ENCODE measurements at places on chromosomes 2 and 18.

DNA sequence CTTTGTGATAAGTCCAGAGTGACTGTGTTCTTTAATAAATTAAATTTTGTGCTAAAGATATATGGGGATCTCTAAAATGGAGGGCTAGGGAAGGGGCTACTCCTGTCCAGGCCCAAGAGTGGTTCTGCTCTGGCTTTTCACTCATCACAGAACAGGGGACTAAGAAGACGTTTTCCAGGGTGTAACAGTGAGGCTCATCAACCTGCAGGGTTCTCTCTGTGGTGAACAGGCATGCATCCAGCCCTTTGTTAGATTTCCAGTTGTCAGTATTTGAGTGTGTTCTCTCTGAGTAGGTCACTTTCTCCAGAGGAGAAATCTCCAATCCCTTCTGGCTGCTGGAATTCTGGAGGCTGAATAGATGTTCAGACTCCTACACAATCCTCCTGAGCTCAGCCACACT is 408.9 kb downstream of the PLCL1 start:
- DNase-seq, result no peak

DNA sequence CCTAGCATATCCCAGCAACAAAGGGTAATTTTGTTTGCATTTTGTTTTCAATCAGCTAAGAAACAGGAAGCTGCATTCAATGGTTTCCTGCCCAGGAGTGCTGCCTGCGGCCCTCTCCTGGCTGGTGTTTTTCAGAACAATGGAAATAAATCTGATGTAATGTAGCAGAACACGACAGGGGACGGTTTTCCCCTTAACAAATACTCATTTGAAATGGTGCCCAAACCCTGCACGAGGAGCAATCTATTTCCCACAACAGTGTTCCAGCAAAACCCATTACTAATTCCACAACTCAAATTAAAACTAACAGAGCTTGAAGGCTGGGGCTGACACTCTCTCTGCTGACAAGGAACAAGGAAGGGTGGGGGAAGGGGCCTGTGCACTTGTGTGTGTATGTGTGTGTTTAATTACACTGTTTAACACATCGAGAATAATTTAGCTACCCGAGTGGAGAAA is 8.7 kb downstream of the CAPN13 start:
- no peak for DNase-seq

DNA sequence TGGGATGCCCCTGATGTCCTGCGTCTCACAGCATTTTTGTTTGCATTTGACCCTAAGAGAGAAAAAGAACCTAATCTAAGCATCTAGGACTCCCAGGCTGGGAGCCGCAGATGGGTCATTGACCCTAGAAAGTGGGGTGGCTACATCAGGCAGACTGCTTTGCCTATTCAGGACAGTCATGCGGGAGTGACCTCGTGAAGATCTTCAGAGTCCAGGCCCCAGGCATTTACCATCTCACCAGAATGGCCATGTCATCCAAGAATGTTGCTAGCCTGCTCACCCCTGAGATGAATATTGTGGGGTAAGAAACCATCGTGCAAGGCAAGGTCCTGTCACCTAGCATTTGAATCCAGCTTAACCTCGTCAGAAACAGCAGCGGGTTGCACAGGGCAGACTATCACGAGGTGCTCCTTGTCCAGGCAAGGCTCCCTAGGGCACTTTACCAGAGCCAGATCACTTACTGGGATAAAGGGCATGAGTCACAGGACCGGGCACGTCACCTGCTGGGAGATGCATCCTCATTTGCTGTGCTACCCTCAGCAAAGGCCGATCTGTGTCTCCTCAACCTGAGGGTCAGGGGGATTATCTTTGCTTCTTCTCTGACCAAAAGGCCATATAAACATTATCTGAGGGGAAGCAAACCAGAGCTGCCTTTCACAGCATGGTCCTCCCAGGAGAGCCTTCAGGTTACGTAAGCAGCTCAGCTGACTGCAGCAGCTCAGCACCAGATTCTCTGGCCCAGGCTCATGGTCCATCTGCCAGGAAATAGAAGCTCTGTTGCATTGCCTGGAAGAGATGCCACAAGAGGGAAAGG is 162.3 kb downstream of the ACKR3 start:
- DNase-seq, result no peak

GRCh38 chr2:170525566-170525900 is 189.6 kb upstream of the SP5 start:
- DNase-seq, result no peak

- no peak for DNase-seq
Measured at GRCh38 chr2:42128721-42129486, 40.2 kb upstream of the EML4 start.

DNA sequence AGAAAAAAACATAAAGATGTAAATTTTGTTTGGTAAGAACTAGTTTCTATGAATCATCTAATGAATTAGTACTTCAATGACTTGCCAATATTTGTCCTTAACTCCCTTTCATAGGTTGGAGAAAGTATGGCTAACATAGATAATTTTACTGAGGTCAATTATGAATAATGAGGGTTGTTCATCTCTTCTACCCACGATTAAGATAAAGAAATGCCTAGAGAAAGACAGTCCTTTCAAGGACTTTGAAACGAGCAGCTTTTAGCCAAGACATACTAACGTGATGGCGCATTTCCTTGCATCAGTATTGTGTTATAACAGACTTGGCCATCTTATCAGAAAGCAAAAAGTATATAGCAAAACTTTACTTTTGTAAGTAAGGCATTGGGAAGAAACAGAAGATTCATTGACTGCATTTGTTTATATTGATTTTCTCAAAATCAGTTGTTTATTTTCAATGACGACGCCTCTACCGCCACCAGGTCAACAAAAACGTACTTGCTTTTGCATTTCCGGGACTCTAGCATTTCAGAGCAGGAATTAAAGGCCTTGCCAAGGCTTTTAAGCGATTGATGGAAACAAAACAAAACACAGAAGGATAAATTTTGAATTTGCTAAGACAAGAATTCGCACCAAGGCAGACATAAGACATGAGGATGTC is 961 bp downstream of the RBM43 start:
- DNase-seq, result peak; percentile 59

DNA sequence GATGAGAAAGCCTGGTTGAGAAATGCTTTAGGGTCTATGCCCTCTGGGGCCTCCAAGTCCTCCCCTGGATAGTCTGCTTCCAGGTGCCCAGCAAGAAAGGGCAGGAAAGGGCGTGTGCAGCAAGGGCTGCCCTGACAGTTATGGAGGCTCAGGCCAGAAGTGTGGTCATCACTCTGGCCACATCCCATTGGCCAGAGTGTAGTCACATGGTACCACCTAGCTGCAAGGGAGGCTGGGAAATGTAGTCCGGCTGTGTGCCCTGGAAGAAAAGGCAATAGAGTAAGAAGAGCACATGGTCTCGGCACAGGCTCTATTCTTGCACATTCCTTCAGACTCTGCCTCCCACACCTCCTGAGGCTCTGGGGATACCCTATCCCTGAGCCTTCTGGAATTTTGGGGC is 35.7 kb downstream of the ODC1 start:
- no peak for DNase-seq

DNA sequence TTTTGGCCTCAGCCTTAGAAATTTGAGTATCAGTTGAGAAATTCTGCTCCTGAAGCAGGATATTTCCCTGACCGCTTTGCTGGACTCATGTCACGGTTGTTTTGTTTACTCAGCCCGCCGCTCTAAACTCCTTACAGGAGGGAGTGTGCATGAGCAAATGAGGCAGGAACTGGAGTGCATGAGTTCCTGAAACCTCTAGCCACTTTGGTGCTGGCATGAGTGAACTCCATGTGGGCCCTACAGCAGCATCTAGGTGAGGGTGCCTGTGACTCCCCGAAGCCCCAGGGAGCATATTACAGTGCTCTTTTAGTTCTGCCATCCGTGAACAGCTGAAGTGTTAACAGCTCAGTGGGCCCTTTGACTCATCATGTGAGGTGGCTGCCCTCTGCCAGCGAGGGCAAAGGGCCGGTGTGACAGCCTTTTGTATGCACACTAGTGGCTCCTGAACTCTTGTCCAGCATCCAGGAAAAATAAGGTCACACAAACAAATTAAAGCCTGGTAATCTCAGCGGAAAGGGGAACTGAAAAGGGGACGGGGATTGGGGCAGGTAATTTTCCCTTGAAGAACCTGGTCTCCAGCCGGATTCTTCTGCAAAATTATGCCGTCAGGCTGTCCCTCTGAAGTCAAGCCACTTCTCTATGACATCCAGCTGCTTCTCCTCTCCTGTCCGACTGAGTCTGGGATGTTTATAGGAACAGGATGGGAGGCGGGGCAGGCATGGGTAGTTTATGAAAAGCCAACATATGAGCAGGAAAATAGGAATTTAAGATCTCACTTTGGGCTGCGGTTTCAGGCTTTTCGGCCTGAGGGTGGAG is 1668.7 kb downstream of the SUCLG1 start:
- DNase-seq, result no peak

Measured in AML-193 (cell line).